Fibroblast of skin of right quadriceps (primary cell): ENCODE measurements at places on chromosomes 12 and 14.

DNA sequence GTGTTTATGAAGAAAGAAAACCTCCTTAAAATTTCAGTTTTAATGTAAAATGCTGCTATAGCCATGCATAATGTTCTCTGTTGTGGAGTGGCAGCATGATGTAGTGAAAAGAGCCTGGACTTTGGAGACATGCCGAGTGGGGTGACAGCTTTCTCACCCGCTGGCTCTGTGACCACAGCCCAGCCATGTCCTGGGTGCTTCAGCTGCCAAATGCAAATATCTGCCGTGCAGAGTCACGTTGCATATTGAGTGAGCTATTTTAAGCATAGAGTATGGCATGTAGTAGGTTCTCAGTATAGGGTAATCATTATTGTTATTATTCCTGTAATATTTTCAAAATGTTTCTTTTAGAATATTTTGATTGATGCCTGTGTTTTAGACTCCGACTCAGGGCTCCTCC is 15.5 kb upstream of the TCTN2 start:
- no peak for DNase-seq

GRCh38 chr12:124025661-124026060 is 52.6 kb downstream of the ZNF664 start:
- no peak for DNase-seq

DNA sequence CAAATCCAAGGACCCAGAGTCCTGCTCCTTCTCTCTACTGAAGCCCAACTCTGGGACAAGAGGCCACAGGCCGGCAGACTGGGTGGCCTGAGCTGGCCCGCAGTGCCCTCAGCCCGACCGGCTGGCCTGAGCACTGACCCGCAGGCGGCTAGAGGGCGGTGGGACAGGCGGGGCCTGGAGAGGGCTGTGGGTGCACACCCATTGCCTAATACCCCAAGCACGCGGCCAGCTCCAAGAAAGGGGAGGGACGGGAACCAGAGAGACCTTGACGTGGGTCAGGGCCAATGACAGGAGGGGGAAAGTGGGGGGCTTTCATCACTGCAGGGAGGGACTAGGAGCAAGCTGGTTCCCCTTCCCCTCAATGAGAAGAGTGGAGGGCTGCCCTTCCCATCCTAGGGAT is 2.0 kb upstream of the WNT10B start:
- no peak for DNase-seq

DNA sequence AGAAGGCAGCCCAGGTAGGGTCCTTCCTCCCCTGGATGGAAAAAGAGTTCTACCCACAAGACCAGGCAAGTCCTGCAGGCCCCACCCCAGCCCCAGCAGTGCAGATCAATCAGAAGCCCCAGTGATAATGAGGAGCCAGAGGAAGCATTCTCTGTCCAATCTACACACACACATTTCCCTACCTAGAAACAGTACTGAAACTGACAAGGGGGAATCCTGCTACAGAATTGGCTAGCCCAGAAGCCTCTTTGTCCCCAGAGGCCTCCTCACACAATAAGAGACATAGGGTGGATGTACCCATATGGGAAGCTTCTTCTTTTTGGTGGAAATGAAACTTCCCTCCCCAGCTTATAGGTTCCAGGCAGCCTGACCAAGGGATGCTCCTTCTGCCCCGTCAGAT is 9.9 kb downstream of the FSCB start:
- DNase-seq, result no peak

GRCh38 chr12:120413901-120414695 is 23.8 kb upstream of the COX6A1 start:
- DNase-seq, result no peak

GRCh38 chr12:68011882-68012207 is 22.6 kb downstream of the IFNG-AS1 start:
- peak; percentile 73 for DNase-seq

GRCh38 chr14:61653507-61653906 is 41.8 kb upstream of the HIF1A start:
- peak; percentile 68 for DNase-seq

DNA sequence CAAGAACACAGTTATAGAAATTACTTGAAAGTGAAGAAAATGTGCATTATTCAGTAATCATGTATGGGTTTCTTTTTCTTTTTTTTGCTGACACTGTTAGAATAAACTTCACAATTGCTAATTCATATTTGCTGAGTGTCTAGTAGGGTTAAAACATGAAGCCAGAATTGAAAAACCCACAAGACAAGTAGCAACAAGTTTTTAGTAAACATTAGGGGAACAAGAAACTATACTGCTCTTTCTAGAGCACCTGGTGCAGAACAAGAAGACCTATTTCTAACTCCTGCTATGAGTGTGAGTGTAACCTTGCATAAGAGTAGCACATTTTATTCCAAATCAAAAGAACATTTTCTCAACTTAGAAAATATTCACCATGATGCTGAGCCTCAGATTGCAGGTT is 83.2 kb downstream of the ITPR2 start:
- DNase-seq, result no peak

GRCh38 chr12:52280319-52280795 is 5.9 kb downstream of the KRT86 start:
- DNase-seq, result peak; percentile 90

GRCh38 chr12:2355198-2355597 is 302.4 kb downstream of the CACNA1C start:
- DNase-seq, result no peak

GRCh38 chr12:93825931-93826555 is 148.9 kb downstream of the CRADD start:
- peak; percentile 79 for DNase-seq

DNA sequence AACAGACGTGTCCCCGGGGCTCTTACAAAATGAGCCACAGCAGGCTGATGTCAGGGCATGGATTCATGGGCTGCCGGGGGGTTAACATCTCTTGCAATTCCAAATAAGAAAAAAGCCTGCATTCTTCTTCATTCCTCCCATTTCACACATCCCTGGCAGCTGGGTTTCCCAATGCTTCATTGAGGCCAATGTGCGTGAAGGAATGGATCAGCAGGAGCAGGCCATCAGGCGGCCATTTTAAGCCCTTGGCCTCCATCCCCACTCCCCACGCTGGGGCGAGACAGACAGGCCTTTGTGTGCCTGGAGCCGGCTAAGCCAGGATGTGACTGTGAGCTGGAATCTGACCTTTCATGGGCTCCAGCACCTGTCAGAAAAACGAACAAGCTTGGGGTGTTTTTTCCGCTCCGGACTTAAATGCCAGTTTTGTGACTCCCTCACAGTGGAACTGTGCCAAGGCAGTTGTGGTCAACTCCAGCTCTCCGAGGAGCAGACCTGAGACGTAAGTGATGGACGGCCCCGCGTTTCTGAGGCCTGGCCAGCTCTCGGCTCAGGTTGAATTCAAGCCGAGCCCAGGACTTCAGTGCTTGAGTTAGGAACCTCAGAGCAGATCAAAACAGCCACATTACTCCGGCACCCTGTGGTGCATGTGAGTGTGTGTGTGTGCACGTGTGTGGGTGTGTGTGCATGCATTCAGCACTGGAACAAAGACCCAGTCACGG is 133.1 kb downstream of the TMEM30B start:
- peak; percentile 90 for DNase-seq

- peak; percentile 40 for DNase-seq
These were observed 72.9 kb upstream of the FOXN3 start for GRCh38 chr14:89489761-89490437.

DNA sequence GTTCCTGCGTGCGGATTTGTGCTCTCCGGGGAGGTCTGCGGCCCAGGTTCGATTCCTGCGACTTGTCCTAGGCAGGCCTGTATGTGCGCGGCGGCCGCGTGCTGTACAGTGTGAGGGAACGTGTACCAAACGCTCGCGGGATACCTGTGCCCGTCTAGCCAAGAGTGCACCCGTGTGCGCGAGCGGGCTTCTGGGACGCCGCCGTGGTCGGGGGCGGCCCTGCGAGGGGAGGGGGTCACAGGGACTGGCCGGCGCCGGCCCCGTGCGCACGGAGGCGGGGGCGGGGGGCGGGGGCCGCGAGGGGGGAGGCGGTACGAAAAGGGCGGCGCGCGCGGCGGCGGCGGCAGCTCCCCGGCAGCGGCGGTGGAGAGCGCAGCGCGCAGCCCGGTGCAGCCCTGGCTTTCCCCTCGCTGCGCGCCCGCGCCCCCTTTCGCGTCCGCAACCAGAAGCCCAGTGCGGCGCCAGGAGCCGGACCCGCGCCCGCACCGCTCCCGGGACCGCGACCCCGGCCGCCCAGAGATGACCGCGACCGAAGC is at the start of gene DLK1:
DLK1 (plus strand) TSS at position 343 of the 536 bp plus-strand sequence; CDS start at position 520, 177 bp downstream.
- DNase-seq, result no peak

- DNase-seq, result no peak
These were observed 815 bp downstream of the NID2 start for GRCh38 chr14:52067873-52068614.

DNA sequence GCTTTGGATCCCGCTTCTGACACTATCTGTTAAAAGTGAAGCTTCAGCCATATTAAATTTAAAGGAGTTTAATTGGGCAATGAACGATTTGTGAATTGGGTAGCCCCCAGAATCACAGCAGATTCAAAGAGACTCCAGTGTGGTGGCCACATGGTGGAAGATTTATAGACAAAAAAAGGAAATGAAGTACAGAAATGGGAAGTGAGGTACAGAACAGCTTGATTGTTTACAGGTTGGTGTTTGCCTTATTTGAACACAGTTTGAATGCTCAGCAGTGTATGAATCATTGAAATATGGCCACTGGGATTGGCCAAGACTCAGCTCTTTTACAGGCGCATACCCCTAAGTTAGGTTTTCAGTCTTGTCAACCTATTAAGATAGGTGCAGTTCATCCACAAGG is 21.9 kb downstream of the CCDC91 start:
- DNase-seq, result no peak

DNA sequence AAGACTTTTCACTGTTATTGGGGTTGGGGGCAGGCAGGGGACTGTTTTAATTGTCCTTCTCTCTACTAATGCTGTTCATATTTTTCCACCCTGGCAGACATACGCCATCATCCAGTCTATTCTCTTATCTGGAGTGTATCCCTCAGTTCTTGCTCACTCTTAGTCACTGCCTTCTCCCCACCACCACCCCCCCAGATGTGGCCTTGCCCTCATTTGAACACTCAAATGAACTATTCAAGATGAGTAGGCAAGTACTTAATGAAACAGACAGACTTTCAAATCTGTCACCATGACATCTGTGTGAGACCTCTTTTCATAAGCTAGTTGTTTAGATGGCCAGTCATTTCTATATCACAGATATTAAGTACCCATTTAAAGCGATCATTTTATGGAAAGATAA is 10.1 kb downstream of the NUDT4 start:
- DNase-seq, result peak; percentile 66

DNA sequence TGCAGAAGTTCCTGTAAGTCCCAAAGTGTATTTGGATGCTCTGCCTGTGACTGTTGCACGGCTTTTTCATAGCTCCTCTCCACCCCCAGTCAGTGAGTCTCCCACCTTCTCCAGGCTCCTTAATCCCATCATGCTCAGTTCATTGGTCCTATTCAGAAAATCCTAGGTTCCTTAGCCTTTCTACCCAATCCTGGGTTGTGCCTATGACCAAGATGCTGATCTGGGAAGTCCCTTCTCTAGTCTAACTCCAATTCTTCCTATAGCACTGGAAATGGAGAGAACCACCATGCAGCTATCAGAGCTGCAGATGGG is 7.7 kb downstream of the CISTR start:
- DNase-seq, result no peak

GRCh38 chr14:99148861-99149610 is 123.0 kb downstream of the BCL11B start:
- no peak for DNase-seq

GRCh38 chr14:98160901-98161300 is 1111.1 kb downstream of the BCL11B start:
- DNase-seq, result no peak

DNA sequence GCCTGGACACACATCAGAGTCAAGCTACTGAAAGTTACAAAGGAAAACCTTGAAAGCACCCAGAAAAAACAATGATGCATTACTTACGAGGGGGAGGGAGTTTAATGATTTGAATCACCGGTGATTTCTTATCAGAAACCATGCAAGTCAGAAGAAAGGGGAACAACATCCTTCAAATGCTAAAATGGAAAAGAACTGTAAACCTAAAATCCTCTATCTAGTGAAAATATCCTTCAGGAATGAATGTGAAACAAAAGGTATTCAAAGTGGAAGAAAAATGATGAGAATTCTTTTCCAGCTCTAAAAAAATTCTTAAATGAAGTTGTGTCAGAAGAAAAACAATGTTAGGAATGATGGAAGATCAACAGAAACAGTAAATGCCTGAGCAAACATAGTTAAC is 16.8 kb downstream of the SCAF11 start:
- DNase-seq, result peak; percentile 31

DNA sequence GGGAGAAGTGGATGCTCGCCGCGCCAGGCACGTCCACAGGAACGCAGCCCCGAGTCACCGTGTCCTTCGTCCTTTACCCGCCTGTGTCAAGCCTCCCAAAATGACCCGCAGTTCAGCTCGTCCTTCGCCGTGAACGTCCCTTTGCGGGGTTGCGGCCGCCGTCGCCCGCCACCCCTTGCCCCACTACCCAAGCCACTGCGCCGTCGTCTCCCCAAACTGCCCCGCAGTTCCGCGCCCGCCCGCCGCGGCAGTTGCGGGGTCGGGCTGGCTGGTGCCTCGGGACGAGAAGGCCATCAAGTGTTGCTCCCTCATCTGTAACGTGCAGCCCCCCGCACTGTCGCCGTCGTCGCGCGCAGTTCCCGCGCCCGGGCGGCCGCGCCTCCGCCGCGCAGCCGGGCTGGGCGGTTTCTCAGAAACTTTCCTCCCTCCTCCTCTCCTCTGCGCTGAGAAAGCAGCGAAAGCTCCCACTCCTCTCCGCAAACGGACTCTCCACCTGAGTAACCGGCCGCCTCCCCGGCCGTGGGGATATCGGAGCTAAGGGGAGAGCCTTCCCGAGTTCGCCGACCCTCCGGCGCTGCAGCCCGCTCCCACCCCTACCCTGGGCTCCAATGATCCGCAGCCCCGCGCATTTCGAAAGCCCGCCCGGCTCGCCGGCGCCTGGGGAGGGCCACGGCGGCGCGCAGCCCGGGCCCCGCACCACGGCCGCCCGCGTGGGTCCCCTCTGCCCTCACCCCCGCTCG is 6.7 kb downstream of the CDKN1B start:
- peak; percentile 31 for DNase-seq

DNA sequence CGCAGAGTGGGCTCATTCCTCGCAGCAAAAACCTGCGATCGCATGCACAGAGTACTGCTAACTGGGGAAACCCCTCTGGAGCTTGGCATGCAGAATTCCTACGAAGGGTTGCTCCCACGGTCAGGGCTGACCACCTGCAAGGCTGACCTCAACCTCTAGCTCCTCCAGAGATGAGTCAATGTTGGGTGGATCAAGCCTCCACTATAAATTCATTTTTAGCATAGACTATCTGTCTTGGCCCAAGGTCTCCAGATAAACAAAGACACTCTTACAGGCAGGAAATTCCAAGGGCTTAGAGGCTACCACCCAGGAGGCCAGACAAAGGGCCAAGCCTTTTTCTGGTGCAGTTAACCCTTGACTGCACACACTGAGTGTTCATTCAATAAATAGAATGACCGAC is 296.5 kb downstream of the TMEM132D start:
- DNase-seq, result peak; percentile 78

GRCh38 chr12:79143803-79144202 is 279.2 kb downstream of the SYT1 start:
- DNase-seq, result peak; percentile 5

GRCh38 chr14:87961246-87961645 is 31.7 kb downstream of the GALC start:
- DNase-seq, result no peak
